ENCODE measurements at places on chromosomes 2 and 18.

GRCh38 chr2:13201924-13202323 lies 485.2 kb downstream of the TRIB2 start:
- H3K4me1 ChIP-seq, result no peaks in the 10 kb centered on the region
- H3K27me3 ChIP-seq, result no peaks in the 10 kb centered on the region
- no peak overlapping the region for H3K4me3 ChIP-seq
- no peak for DNase-seq
- no peaks in the 10 kb centered on the region for H3K36me3 ChIP-seq
- H3K27ac ChIP-seq, result no peak overlapping the region

GRCh38 chr2:15560140-15560987 lies 770 bp downstream of the NBAS start:
- peak overlapping the region; percentile 74 for H3K27ac ChIP-seq
- peak; percentile 48 for DNase-seq
- peak overlapping the region; percentile 92 for H3K4me3 ChIP-seq
- H3K36me3 ChIP-seq, result no peaks in the 10 kb centered on the region

- H3K27ac ChIP-seq, result no peak within 1 kb of the TSS
- no peak within 1 kb of the TSS for H3K4me3 ChIP-seq
- no peak for DNase-seq
- H3K27me3 ChIP-seq, result no peaks in the 10 kb centered on the region
- H3K36me3 ChIP-seq, result no peaks in the 10 kb centered on the region
These were observed at the start of gene NLRC4 for GRCh38 chr2:32264422-32265105. Gene NLRC4, minus strand, starts transcription at chr2:32264886. Its CDS starts 8,111 bp downstream, at chr2:32256775.

DNA sequence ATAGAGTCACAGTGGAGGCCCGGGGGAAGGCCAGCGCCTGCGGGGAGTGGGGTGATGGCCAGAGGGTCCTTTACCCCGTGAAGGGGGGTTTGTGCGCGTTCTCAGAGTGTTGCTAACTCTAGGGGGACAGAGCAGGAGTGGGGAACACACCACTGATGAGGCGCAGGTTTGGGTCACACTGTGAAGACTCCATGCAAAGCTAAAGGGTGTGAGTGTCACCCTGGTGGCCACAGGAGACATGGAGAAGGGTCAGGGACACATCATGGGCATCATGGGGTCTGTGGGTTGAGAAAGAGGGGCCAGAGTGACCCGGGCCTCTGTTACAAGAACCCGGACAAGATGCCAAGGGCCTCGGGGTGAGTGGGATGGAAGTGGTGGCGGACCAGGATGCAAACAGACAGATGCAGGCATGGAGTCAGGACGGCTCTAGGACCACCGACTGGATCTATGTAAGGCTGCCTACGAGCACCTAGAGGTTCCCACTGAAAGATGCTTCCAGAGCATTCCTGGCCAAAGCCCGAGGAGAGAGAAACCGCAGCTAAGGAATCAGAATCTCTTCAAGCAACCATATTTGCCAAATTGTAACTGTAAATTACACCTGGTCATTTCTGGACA lies 84.3 kb downstream of the PXDN start:
- H3K27ac ChIP-seq, result no peak overlapping the region
- H3K36me3 ChIP-seq, result no peaks in the 10 kb centered on the region
- H3K4me1 ChIP-seq, result no peaks in the 10 kb centered on the region
- no peak for DNase-seq
